ENCODE measurements at places on chromosomes 13 and 19.
A peak's percentile ranks its signal among the peaks of the same experiment; 100 is the strongest.

DNA sequence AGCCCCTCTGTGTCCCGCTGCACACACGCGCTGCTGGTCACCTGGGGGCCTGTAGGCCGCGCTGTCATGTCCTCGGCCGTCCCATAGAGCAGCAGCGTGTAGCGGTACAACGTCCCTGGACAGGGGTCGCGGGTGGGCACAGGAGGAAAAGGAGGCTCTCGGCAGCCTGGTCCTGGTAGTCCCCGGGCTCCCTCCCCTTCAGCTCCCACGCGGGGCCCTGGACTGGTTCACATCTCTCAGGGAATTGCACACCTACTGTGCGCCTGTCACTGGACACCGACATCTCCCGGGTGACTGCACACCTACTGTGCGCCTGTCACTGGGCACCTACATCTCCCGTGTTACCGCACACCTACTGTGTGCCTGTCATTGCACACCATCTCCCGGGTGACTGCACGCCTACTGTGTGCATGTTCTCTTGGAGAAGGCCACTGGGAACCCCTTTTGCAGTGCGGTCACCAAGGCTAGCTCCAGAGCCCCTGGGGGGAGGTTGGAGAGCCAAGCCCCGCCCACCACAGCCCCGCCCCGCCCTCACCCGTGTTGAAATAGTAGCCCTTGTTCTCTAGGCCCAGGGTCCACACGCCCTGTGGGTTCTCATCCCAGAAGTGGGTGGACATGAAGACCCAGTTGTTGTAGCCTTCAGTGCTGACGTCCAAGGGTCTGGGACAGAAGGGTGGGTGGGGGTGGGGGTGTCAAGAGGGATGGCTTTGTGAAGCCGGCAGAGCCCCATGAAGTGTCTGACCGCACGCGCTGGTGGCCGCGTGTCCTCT lies 3.5 kb upstream of the C19orf25 start:
- no peak for DNase-seq

DNA sequence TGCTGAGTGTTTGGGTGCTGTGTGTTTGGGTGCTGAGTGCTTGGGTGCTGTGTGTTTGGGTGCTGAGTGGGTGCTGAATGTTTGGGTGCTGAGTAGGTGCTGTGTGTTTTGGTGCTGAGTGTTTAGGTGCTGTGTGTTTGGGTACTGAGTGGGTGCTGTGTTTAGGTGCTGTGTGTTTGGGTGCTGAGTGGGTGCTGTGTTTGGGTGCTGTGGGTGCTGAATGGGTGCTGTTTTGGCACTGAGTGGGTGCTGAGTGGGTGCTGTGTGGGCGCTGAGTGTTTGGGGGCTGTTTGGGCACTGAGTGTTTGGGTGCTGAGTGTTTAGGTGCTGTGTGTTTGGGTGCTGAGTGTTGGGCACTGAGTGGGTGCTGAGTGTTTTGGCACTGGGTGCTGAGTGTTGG lies 48.5 kb upstream of the F7 start:
- no peak for DNase-seq

GRCh38 chr13:100809129-100809390 lies 134.5 kb upstream of the TMTC4 start:
- no peak for DNase-seq

DNA sequence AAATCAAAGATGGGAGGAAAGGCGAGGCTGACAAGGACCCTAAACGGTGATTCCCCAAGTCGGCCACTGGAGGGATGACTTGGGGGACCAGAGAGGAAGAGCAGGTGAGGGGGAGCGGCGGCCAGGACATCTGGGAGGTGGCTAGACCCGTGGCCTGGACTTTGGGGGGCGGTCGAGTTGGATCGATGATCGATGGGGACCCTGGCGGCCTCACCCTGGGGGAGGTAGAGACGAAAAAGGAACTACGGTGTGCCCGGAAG lies 7.7 kb upstream of the CIRBP start:
- no peak for DNase-seq

DNA sequence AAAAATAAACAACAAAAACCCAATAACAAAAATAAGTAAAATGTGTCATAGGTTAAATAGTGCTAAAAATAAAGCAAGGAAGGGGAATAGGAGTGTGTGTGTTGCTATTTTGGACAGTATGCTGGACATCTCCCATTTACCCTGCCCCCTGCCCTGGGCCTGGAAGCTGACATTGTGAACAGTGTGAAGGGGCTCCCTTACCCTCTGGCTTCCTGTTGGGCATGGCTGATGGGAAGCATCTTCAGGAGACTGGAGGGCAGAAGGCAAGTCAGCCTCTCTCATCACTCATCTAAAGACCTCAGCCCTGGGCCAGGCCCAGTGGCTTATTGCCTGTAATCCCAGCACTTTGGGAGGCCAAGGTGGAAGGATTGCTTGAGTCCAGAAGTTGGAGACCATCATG lies 26.7 kb downstream of the KCTD15 start:
- DNase-seq: no peak

- no peak for DNase-seq
These were observed at the start of gene FGF21 for GRCh38 chr19:48755084-48755641. Gene FGF21 (plus strand): TSS chr19:48755524. CDS start chr19:48756237, 713 bp downstream.

- no peak for DNase-seq
These were observed 43.0 kb downstream of the METTL21C start for GRCh38 chr13:102651892-102652291.

GRCh38 chr13:78960881-78961280 lies 301.9 kb upstream of the OBI1 start:
- DNase-seq: no peak

DNA sequence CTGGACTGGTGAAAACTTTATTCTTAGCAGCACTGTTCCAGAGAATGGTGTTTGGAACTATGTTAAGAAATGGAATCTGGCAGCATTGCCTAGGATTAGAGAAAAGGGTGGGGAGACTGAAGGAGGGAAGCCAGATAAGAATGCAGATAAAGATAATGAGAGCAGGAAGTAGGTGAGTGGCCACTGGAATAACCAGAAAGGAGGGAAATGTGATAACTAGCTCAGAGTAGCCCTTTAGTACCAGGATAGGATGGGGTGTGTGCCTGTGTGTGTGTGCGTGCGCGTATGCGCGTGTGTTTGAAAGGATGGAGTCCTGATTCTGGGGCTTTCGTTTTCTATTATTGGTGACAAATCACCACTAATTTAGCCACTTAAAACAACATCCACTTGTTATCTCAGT lies 33.4 kb upstream of the FRY start:
- DNase-seq: no peak

GRCh38 chr19:48394331-48395169 lies 1.1 kb downstream of the GRIN2D start:
- no peak for DNase-seq

DNA sequence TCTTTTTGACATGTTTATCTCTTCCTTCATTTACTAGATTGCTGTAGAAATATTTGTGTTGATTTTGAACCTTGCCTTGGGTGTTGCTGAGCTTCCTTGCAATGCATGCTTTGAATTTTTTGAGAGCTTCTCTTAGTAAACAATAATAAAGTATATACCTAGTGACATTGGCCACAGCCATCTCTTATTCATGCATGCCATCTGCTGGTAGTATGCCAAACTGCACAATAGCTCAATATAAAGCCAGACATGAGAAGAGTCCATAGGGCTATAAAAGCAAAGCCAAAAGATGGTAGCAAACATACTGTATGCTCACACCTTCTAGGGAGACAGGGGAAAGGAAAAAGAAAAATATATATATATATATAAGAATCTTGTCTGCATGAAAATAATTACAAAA lies 18.9 kb upstream of the ZSCAN5A start:
- DNase-seq: peak; percentile 59

DNA sequence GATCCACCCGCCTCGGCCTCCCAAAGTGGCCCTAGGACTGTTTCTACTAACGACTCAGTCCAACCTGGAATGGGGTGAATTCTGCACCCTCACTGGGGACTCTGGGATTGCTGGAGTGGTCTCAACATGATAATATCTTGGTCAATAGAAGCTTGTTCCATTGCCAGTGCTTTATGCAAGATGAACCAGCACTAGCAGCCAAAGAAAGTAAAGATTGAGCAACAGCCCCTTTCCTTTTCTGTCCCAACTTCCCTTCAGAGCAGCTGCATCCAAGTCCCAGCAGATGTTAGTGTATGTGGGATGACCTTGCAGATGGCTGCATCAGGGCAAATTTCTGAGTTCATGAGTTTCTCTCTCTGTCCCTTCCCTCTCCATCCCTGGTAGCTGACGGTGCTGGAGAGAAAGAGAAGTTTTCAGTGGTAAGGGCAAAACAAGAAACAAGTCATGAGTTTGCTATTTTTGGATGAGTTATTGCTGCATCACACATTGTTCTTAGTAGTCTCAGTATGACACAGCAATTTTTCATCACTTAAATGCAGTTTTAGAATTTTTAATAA lies 183.6 kb upstream of the EDNRB start:
- DNase-seq: no peak

DNA sequence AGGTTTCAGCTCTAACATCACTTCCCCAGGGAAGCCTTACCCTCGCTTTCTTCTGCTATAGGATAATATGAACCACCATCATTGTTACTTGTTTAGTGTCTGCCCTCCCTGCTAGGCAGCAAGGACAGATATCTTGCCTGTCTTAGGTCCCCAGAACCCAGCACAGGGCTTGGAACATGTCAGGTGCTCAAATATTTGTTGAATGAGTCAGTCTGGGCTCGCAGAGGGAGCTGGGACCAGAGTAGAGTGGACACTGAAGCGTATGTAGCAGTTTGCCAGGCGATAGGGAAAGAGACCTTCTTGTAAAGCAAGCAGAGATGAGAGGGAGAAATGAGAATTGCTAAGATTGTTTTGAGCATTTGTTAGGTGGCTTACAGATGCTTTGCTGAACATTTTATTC lies 11.7 kb downstream of the BCKDHA start:
- no peak for DNase-seq

DNA sequence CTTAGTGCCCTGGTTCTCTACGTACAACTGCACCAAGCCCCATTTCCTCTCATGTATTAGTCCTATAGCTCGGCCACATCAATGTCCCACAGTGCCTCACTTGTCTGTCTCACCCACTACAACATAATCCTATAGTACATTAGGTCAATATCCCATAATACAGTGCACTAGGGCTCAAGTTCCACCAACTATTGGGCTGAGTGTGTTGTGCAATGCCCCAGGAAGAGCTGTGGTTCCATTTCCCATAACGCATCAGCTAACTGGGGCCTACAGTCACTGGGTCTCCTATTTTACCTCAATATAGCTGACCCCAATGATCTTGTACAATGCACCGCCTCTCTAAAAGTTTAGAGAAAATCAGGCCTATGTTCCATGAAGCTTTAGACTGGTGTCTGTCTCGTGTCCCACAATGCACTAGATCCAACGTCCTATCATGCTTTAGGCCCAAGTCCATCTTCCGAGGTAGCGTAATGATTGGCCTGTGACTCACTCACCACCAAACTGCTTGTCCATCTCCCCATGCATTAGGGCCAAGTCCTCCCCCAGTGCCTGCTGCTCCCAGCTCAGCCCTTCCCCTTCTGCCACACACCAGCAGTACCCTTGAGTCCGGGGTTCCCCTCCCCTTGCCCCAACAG lies 21.8 kb downstream of the TSKS start:
- DNase-seq: no peak

- no peak for DNase-seq
These were observed 634.0 kb downstream of the UQCRFS1 start for GRCh38 chr19:28578786-28579505.

DNA sequence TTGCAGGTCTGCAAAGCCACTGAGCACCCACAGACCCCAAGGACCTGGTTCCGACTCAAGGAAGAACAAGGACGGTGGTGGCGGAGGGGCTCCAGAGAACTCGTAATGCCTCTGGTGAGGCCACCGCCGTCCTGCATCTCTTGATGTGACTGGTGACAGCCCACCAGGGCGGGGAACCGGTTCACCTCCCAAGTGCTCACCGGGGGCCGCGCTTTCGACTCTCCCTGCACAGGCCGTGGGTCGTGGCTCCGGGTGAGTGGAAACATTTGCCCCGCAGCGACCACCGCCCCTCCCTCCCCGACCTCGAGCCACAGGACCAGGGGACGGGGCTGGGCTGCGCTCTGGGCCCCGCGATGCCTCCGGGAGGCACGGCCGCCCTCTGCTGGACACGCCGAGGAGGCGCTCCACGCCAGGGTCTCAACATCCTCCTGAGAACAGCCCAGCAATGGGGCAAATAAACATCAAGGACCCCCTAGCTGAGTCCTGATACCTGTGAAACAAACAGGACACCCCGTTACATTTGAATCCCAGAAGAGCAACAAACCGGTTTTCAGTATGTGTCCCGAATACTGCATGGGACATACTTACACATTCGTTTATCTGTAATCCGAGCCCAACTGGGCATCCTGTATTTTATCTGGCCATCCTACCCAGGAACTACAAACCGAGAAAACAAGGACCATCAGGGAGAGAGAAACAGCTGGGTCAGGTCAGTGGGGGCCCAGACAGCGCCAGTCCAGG lies 3.9 kb upstream of the PLPP2 start:
- peak; percentile 45 for DNase-seq

DNA sequence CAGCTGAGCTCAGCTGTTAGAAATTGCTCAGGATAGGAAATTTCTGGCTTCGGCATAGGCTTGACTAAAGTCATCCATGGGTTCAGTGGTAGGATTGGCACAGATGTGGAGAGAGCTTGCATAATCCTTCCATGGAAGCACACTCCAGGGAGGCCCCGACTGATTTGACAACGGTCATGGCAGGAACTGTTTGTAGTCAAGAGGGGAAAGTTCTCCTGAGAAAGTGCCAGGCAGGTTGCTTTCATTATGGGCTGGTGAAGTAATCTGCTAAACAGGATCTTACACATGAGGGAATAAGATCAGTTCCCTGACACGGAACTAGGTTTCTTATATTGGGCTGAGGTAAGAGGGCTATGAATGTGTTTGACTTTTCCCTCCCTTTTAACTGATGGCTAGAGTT lies 120.1 kb downstream of the RGCC start:
- DNase-seq: no peak

- peak; percentile 52 for DNase-seq
These were observed 12.5 kb downstream of the FEM1A start for GRCh38 chr19:4803736-4804695.

DNA sequence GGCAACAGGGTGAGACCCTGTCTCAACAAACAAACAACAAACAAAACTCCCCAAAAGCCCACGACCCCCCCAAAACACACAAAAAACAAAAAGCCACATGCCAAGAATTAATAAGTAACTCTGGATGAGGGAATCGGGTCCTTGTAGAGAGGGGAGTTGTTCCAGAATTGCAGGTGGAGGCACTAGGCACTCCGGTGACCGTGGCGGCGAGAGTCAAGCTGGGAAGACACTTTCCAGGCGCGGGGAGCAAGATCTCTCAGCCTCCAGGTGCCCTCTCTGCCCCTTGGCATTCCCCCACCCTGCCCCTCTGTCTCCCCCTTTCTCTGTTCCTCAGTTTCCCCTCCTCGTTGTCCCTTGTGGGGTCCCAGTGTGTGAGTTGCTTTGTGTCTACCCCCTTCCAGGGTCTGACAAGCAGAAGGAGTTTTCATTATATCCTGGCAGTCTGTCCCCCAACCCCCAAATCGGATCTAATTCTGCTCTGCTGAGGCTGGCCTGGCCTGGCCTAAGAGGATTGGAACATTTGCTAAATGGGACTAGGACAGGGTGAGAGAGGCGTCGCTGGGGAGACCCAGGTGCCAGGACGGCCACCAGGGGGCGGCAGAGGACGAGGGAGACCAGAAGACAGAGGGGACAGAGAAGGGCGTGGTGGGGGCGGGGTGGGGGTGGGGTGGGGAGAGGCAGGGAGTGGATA lies 8.3 kb upstream of the CRX start:
- DNase-seq: peak; percentile 71

Data from effector memory CD8-positive, alpha-beta T cell (primary cell).